ENCODE measurements at places on chromosomes 2 and 18.

GRCh38 chr18:45291621-45292615 lies 323.4 kb upstream of the SLC14A2 start:
- DNase-seq = peak; percentile 49

DNA sequence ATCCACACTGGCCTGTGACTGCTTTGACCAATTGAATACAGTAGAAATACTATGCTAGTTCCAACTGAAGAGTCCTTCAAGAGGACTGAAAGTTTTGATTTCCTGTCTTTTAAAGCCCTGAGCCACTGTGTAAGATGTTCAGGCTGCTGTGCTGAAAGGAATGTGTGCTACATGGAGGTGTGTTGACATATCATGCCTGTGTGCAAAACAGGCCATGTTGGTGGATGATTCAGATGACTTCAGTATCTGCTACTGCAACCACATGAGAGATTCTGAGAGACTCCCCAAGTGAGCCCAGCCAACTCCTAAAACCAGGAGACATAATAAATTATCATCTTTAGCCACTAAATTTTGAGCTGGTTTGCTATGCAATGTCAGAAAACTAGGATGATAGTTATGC lies 662.9 kb downstream of the ZEB2 start:
- DNase-seq = peak; percentile 25

DNA sequence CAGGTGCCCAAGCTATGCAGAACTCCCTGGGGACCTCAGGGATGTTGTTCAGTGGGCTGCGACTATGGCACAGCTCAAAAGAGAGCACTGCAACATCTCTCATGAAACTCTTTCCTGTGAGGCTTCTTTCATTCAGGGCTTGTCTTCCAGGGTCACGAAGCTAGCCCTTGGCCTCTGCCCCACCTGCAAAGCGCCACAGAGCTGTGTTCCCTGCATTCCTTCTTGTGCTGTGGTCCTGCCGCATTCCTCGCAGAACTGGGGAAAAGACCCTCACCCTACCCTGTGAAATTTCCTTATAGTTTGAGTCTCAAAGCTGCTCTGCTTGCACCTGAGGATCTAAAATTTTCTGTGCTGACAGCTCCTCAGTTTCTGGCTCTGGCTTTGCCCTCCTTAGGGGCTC lies 26.3 kb upstream of the ITGB6 start:
- no peak for DNase-seq

DNA sequence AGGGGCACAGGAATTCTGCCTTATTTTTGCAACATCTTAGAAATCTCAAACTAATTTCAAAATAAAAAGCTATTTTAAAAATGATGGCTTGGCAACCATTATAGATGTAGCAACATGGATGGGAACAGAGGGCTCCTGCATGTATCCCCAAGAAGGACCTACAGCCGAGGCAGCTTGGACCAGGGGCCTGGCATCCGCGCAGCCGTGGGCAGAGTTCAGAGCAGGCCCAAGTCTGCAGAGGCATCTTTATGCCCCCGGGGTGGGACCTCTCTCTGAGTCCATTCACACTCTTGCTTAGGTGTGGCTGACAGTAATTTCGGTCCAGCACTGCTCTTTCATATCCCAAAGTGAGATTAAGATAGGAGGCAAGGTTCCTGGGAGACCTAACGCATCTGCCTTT lies 425.8 kb upstream of the MYT1L start:
- DNase-seq = no peak
